ENCODE measurements at places on chromosomes 7 and 10. TPM values are rescaled to one million over a fixed set of nuclear protein-coding genes. Genes with fewer than 3 reads are reported as not detected.

UCN3 gene
- not detected for total RNA-seq

H2BK1 gene
- total RNA-seq: not detected

KIAA1549 gene
- 0.99 TPM for total RNA-seq

GDF10 gene
- 44.9 TPM for total RNA-seq

ADARB2 gene
- not detected for total RNA-seq

PDE1C gene
- 0.50 TPM for total RNA-seq

ZNHIT1 gene
- total RNA-seq: 89.0 TPM

RET gene
- total RNA-seq: 1.6 TPM

ARMH3 gene
- total RNA-seq: 15.9 TPM

CPA5 gene
- not detected for total RNA-seq

KCNIP2 gene
- total RNA-seq: 0.66 TPM

FAM20C gene
- 123 TPM for total RNA-seq

CHST15 gene
- total RNA-seq: 0.73 TPM

CELF2 gene
- 21.1 TPM for total RNA-seq

ATOH7 gene
- total RNA-seq: not detected

ASB15 gene
- not detected for total RNA-seq

LRRN3 gene
- 3.2 TPM for total RNA-seq

EPDR1 gene
- total RNA-seq: 19.5 TPM

CNPY1 gene
- total RNA-seq: not detected

NAT16 gene
- not detected for total RNA-seq

NODAL gene
- total RNA-seq: not detected

NUDT5 gene
- 62.2 TPM for total RNA-seq

ABCC2 gene
- total RNA-seq: 0.33 TPM

PHTF2 gene
- 34.2 TPM for total RNA-seq

GBX1 gene
- total RNA-seq: not detected

MRLN gene
- not detected for total RNA-seq

NPY4R2 gene
- 0.17 TPM for total RNA-seq

CCDC3 gene
- total RNA-seq: not detected

FOXI2 gene
- total RNA-seq: not detected

BUD31 gene
- 101 TPM for total RNA-seq

PTER gene
- total RNA-seq: 12.5 TPM

C10orf67 gene
- 0.44 TPM for total RNA-seq

OR9A2 gene
- not detected for total RNA-seq

CALY gene
- not detected for total RNA-seq

STEAP1B gene
- 25.9 TPM for total RNA-seq

IRF5 gene
- 0.83 TPM for total RNA-seq

ZNF783 gene
- total RNA-seq: 19.0 TPM

ZNF138 gene
- 2.2 TPM for total RNA-seq

STEAP4 gene
- 1.7 TPM for total RNA-seq

Data from smooth muscle cell of trachea (primary cell).